HS-27A (cell line): ENCODE measurements at places on chromosomes 1 and 21.

- DNase-seq, result no peak
Observed at GRCh38 chr1:53260631-53261247, 22.4 kb upstream of the MAGOH start.

- DNase-seq, result no peak
Observed at GRCh38 chr1:241817331-241817792, 30.6 kb upstream of the EXO1 start.

DNA sequence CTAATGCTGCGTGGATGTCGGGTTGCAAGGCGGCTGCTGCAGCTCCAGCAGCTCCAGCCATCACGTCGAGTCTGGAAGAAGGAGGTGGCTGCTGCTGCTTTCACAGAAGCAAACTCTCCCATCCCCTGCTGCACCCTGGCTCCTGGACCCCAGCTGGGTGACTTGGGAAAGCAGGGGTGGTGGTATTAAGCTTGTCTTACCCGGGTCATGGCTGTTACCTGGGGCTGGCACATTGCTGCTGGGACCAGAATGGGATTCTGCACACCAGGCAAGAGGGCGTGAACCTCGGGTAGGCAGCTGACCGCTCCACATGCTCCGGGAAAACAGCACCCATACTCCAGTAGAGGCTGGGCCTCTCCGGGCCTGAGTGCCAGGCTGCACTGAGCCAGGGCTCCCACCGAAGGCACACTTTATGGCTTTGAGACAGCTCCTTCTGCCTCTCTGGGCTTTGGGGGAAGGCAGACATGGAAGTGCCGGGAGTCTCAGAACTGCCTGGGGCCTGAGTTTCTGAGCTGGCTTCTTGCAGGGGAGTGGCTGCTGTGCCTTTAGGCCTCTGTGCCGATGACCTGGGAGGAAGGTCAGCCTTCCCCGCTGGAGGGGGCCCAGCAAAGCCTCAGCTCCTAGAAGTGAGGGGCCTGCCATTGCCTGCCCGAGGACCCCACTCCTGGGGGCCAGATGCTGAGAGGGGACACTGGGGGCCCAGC is 1.2 kb downstream of the SMIM1 start:
- no peak for DNase-seq

DNA sequence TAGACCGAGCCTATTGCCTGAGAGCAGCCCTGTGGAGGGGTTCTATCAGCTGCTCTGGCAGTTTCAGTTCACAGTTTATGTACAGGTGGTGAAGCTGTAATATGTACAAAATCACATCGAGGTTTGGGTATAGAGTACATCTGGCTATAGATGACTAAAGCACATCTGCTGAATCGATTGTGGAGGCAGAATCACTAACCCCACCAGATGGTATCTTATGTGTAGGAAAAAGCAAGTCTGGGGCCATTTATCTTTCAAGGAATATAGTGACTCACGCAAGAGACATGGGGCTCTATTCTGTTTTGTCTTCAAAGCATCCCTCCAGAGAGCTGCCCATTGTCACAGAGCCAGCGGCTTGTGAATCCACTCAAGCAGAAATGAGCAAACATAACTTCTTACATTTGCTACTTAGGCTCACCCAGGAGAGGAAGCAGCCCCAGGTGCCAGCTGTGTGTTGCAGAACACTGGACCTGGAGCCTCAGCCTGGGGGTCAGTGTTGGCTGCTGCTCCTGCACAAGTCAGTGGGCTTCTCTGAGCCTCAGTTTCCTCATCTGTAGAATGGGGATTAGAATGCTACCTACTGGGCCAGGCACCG is 21.3 kb downstream of the MIIP start:
- no peak for DNase-seq

GRCh38 chr1:197287863-197288262 is 19.8 kb downstream of the CRB1 start:
- DNase-seq, result no peak

DNA sequence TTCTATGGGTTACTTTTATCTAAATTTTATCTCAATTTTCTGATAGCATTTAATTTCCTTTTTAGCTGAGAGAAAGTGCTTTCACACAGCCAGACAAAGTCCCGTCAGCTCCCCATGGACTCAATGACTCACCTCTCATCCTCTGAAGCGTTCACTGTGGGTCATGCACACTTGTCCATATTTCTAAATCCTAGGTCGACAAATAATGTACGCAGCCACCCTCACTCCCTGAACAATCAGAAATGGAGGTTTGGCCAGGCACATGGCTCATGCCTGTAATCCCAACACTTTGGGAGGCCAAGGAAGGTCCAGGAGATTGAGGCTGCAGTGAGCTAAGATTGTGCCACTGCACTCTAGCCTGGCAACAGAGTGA is 42.4 kb upstream of the COA6 start:
- DNase-seq, result no peak

DNA sequence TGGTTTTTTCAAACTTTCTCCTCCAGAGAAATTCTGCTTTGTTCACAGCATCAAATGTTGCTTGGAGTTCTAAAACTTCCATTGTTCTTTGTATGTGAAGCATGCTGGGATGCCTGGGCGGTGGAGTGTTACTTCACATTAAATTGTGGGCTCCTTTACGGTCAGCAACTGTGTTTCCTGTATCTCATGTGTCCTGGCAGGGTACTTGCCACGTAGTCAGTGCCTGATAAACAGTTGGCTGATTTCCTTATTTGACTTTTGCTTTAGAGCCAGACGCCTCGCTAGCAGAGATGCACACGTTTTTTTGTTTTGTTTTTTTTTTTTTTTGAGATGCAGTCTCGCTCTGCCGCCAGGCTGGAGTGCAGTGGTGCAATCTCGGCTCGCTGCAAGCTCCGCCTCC is 96.7 kb downstream of the UCK2 start:
- no peak for DNase-seq

- no peak for DNase-seq
Observed at GRCh38 chr1:48695161-48695560, 81.5 kb downstream of the BEND5 start.

DNA sequence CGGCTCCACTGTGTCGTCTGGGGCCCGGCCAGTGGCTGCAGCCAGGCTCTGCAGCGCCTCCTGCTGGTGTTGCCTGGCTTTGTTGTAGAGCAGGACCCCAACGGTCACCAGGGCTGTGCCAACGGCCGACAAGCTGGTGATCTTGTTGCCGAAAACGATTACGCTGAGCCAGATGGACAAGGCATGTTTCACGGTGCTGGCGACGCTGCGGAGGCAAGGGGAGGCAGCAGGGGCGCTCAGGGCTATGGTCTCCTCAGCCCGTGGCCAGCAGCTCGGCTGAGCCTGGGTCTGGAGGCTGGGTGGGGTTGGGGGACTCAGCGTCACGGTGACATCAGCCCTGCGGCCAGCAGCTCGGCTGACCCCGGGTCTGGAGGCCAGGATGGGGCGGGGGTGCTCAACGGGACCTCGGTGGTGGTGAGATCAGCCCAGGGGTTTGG is 7.0 kb upstream of the CDK11B start:
- DNase-seq, result no peak

DNA sequence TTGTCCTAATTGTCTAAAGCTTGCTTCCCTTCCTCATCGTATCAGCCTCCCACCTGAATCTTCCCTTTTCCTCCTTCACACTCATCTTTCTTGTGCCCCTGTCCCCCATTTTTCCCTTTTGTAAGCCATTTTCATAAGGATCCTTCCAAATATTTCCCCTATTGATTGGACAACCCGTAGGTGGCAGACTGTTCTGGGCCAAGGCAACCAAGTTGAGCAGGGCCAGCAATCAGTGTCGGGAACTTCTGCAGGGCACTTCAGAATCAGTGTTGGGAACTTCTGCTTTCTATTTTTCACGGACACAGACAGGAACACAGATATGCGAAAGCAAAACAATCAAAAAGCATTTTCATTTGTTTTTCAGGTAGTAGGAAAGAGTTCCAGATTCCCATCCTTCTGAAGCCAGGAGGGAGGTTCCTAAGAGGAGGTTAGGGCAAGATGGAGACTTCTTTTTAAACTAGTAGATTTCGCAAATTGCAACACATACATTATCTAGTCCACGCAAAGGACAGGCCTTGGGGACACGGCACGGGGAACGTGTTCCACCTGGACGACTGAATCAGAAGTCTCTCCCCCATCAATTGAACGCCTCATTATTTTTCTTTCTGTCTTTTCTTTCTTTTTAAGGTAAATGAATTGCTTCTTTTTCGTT is 691 bp upstream of the MPZL1 start:
- DNase-seq, result peak; percentile 35

- no peak for DNase-seq
Observed at GRCh38 chr1:206757524-206758266, 12.9 kb upstream of the IL19 start.

GRCh38 chr1:192399161-192399560 is 82.4 kb downstream of the RGS21 start:
- DNase-seq, result no peak

- no peak for DNase-seq
Observed at GRCh38 chr1:88618331-88618730, 65.7 kb upstream of the PKN2 start.

GRCh38 chr1:52632732-52633290 is at the start of gene SHISAL2A:
TSS of gene SHISAL2A (plus strand) at chr1:52633168. CDS start at chr1:52633494, 326 bp downstream.
- no peak for DNase-seq

- no peak for DNase-seq
Observed at GRCh38 chr1:228871314-228872061, 136.2 kb downstream of the RHOU start.

- no peak for DNase-seq
Observed at GRCh38 chr1:245843101-245843500, 664.0 kb downstream of the SMYD3 start.

GRCh38 chr1:236502579-236502971 is 21.2 kb upstream of the LGALS8 start:
- DNase-seq, result no peak

DNA sequence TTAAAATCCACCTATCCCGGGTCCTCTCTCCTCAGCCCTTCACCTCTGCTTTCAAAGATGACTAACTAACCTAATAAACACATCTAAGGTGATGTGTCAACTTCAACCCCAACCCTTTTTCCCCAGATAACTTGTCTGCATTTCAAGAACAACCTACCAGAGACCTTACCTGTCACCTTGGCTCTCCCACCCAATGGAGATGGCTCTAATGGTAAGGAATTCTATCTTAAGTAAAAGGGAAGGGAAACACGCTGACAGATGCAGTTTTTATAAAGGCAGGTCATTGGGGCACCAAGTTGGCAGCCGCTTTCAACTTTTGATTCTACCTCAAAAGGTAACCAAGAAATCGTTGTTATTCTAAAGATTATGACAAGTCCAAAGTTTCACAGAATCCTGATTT is 37.6 kb downstream of the MRPL39 start:
- no peak for DNase-seq

- no peak for DNase-seq
Observed at GRCh38 chr1:93631626-93632365, 49.8 kb downstream of the BCAR3 start.

DNA sequence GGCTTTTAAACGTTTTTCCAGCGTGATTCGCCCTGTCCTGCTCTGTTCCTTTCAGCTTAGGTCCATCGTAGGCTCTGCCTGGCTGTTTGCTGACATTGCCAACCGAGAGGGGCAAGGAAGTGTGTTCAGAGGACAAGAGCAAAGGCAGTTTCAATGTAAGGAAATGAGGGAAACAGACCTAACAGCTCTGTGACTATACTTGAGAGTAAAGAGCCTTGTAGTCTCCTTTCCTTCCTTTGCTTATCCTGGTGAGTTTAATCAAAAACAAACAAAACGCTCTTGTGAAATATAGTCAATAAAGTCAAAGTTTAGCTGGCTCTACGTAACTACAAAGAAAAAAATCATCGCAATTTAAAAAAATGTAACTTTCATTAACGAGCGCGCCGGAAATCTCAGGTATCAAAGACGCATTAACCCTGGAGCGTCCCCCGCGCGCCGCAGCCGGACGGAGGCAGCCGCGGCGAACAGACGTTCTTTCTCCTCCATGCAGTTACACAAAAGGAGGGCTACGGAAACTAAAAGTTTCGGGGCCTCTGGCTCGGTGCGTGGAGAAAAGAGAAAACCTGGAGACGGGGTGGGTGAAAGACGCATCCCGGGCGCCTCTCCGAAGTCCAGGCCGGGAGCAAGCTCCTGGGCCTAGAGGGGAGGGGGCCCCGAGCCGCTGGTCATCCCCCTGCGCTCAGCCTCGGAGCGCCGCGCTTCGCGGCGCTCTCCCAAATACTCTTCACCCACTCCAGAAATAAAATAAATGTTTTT is 617 bp upstream of the ADGRL2 start:
- DNase-seq, result no peak

DNA sequence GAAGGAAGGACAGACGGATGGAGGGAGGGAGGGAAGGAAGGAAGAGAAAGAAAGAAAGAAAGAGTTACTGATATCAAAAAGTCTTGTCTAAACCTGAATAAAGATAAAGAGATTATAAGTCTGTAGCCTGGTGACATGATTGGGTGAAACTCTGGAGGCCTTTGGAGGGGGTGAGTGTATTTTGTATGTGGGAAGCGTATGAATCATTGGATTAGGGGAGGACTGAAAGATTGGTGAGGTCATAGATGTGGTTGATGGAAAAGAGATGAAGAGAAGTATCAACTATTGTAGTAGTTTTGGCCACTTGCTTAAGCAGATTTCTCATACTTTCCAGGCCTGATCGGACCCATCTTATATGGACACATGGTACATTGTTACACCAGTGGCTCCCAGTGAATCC is 11.5 kb upstream of the KCNJ6 start:
- DNase-seq, result no peak

DNA sequence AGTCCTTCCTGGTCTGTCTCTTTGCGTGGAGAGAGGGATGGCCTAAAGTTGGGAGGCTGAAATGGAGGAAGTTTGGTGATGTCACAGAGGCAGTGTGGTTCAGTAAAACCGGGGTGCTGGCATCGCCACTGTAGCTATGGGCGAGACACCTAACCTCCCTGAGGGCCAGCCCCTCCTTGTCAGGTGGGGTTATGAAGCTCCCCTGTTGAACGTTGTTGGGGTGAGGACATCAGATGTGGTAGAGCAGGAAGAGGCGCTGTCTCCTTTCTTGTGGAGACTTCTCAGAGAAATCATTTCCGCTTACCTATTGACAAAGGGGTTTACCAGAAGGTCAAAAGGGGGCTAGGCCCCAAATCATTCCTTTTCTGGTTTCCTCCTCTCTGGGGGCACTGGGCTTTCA is 294.7 kb downstream of the SIPA1L2 start:
- DNase-seq, result no peak

GRCh38 chr21:22164912-22165311 is 1166.7 kb downstream of the NCAM2 start:
- DNase-seq, result no peak

DNA sequence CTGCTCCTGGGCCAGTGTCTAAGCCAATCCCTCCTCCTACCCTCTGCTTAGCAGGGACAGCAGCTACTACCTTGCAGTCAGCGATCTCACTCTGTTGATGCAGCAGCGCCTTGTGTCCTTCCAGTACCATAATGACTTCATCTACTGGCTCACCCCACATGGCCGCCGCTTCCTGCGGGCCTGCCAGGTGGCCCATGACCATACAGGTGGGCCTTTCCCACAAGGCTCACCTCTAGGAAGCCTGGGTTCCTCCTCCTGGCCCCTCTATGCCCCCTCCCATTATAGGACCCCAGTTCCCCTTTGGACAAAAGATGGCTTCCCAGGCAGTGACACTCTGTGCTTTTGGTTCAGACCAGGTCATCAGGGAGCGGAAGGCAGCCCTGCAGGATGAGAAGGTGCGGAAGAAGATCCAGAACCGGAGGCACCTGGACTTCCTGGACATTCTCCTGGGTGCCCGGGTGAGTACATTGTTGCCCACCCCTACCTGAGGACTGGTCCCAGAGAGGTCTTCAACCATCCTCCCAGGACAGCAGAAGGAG is 15.1 kb downstream of the CYP4B1 start:
- DNase-seq, result no peak
